BE2C (cell line): ENCODE measurements at places on chromosomes 7 and 10.

DNA sequence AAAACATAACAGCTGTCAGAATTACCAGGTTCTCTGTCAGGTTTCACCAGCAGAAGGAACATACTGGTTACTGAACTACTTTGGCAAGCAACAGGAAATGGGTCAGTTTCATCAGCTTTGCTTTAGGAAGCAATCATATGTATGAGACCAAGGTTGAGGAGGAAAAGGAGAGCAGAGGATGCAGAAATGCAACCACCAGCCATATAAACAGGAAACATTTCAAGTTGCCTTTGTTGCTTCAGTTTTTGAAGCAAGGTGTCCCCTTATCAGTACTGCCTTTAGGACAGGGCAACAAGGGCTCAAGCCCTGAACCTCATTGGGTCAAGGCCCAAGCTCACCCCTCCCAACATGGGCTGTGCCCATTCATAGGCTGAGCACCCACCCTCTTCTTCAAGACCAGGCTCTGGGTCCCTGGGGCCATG is 10.2 kb downstream of the HIPK2 start:
- no peak for DNase-seq

- DNase-seq = no peak
Observed at GRCh38 chr10:124197371-124198124, 104.2 kb upstream of the CHST15 start.

GRCh38 chr7:137681657-137682562 is 164.9 kb downstream of the DGKI start:
- no peak for DNase-seq

- peak; percentile 17 for DNase-seq
Observed at GRCh38 chr7:104627516-104627915, 299.1 kb downstream of the LHFPL3 start.

DNA sequence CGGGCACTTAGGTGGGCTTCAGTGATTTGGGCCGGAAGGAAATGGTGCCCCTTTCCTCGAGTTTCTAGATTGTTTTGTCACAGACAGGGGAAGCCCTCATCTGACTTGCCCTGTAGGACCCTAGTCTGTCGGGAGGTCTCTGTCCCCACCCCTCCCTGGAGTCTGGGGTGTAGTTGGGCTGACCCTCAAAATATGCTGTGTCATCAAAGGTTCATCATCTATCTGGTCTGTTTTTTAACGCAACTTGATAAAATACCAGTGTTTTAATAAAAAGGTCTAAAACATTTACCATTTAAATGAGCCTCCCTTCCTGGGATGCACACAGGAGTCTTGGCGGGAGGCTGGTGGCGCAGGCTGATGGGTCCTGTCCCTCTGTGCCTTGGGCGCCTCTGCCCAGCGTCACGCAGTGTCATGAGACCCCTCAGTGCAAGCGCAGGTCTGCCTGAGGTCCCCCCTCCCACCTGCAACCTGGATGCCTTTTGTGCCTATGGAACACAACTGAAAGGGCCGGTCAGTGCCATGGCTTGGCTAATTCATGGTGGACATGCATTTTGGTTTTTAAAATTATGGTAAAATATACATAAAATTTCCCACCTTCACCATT is 146.4 kb downstream of the MGMT start:
- DNase-seq = no peak

- DNase-seq = no peak
Observed at GRCh38 chr10:113091920-113092319, 141.9 kb downstream of the TCF7L2 start.

- DNase-seq = no peak
Observed at GRCh38 chr7:116924741-116925140, 28.6 kb upstream of the ST7 start.

DNA sequence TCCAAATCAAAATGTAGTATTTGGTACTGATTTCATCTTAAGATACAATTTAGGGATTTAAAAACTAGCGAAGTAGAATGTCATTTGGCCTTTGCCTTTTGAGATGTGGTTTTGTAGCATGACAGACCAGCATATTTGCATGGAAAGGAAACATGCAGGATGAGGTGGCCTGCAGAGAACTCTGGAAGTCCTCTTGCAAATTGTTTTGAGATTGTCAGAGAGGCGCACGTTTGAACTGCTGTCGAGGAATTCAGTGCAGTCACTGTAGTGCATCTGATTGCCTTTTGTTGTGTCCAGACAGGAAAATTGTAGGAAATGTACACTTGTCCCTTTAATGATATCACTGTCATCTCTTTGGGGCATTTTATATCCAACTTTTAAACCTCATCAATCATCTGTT is 136.7 kb downstream of the CELF2 start:
- DNase-seq = no peak

- DNase-seq = no peak
Observed at GRCh38 chr7:151599401-151600227, 79.9 kb upstream of the RHEB start.

GRCh38 chr10:78338717-78339116 is 305.1 kb downstream of the RPS24 start:
- DNase-seq = no peak

DNA sequence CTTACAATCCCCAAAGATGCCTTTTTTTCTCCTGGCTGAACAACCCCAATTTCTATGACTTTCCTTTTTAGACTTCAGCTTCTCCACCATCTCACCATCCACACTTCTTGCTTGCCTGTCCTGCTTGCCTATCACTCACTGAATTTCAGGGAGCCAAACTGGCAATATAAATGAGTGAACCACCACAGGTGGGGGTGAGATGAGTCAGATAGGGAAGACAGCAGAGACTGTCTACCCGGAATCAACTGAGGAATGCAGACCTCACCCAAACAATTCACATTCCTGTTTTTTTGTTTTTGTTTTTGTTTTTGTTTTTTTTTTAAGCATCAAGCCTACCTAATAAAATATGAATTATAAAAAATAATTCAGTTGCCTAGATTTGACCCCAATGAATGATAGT is 273.8 kb downstream of the NRG3 start:
- no peak for DNase-seq

DNA sequence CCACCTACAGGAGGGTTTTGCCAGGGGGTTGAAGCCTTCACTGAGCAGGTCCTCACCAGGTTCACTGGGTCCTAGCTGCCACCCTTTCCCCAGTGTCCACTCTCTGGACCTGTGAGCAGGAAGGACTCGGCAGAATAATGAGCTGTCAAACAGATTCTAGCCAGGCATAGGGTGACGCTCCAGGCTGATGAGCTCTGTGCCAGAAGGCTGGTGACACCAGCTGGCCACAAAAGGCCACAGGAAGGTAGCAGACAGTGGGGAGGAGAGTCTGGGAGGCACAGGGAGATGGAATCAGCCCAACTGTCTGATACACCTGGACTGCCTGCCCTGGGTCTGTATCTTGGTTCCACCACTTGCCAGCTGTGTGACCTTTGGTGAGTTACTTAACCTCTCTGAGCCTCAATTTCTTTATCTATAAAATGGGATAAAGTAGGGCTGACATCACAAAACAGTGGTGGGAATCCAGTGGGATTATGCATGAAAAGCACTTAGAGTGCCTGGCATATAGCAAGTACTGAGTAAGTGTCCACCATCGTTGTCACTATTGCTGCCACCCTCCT is 26.7 kb upstream of the NDST2 start:
- DNase-seq = no peak

GRCh38 chr7:128831178-128831993 is 1.2 kb downstream of the FLNC start:
- peak; percentile 90 for DNase-seq

GRCh38 chr7:140009735-140010134 is 53.0 kb downstream of the PARP12 start:
- DNase-seq = no peak

DNA sequence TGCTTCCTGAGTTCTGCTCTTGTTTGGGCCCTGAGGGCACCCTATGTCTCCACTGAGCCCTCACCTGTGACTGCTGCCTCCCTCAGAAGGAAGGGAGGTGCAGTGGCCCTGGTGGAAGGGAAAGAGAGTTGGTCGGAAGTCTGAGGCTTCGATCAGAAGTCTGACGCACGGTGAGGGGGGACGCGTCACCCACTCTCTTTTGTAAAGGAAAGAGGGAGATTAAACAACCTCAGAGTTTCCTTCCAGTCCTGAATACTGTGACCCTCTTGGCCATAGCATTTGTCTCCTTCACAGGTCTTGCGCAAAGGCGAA is 31.4 kb upstream of the TRIM8 start:
- no peak for DNase-seq

GRCh38 chr7:141649865-141650634 is 51.9 kb downstream of the DENND11 start:
- DNase-seq = peak; percentile 75

DNA sequence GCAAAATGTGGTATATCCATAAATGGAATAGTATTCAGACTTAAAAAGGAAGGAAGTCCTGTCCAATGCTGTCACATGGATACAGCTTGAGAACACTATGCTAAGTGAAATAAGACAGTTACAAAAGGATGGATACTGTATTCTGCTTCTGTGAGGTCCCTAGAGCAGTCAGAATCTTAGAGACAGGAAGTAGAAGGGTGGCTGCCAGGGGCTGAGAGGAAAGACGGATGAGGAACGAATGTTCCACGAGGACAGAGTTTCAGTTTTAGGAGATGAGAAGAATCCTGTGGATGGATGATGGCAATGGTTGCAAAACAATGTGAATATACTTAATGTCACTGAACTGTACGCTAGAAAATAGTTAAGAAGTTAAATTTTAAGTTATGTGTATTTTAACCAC is 3.8 kb downstream of the PRKCQ start:
- no peak for DNase-seq

DNA sequence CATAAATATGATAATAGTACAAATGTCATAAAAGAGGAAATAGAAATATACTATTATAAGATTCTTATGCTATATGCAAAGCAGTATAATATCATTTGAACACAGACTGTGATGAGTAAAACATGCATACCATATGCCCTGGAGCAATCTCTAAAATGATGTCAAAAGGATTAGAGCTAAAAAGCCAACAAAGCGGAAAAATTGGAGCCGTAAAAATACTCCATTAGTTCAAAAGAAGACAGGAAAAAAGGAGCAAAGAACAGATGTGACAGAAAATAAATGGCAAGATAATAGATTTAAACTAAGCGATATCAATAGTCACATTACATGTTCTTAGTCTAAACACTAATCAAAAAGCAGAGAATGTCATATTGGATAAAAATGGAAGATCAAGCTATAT is 191.0 kb upstream of the PLPP4 start:
- DNase-seq = no peak
